ENCODE measurements at places on chromosomes 12 and 14. TPM values are rescaled to one million over a fixed set of nuclear protein-coding genes. Genes with fewer than 3 reads are reported as not detected.

KLRC2 gene
- total RNA-seq = not detected

RDH12 gene
- not detected for total RNA-seq

KRT75 gene
- total RNA-seq = not detected

NDUFA12 gene
- total RNA-seq = 95.3 TPM

GPRC5D gene
- not detected for total RNA-seq

CCDC196 gene
- not detected for total RNA-seq

NTF3 gene
- 0.09 TPM for total RNA-seq

OR6C4 gene
- not detected for total RNA-seq

KRT73 gene
- total RNA-seq = not detected

CACNA2D4 gene
- 0.43 TPM for total RNA-seq

NKX2-1 gene
- not detected for total RNA-seq

MPHOSPH9 gene
- total RNA-seq = 28.5 TPM

GAS2L3 gene
- total RNA-seq = 6.3 TPM

TPH2 gene
- total RNA-seq = not detected

PAH gene
- not detected for total RNA-seq

LRRC43 gene
- 2.6 TPM for total RNA-seq

CABP1 gene
- 2.1 TPM for total RNA-seq

TMEM119 gene
- 62.7 TPM for total RNA-seq

HAL gene
- total RNA-seq = under 0.01 TPM

MMP19 gene
- 5.9 TPM for total RNA-seq

C12orf76 gene
- total RNA-seq = 9.8 TPM

SDR9C7 gene
- total RNA-seq = not detected

ERO1A gene
- total RNA-seq = 44.2 TPM

KRT72 gene
- not detected for total RNA-seq

MANSC1 gene
- 0.92 TPM for total RNA-seq

CHGA gene
- not detected for total RNA-seq

ALDH1L2 gene
- 44.7 TPM for total RNA-seq

ASCL1 gene
- not detected for total RNA-seq

CCDC177 gene
- under 0.01 TPM for total RNA-seq

Measured in smooth muscle cell of bladder (primary cell).